ENCODE measurements at places on chromosomes 5 and 9.

GRCh38 chr5:37873988-37874387 lies 34.1 kb upstream of the GDNF start:
- no peak for DNase-seq

- DNase-seq, result no peak
These were observed 1.9 kb upstream of the NADK2 start for GRCh38 chr5:36243653-36244052.

DNA sequence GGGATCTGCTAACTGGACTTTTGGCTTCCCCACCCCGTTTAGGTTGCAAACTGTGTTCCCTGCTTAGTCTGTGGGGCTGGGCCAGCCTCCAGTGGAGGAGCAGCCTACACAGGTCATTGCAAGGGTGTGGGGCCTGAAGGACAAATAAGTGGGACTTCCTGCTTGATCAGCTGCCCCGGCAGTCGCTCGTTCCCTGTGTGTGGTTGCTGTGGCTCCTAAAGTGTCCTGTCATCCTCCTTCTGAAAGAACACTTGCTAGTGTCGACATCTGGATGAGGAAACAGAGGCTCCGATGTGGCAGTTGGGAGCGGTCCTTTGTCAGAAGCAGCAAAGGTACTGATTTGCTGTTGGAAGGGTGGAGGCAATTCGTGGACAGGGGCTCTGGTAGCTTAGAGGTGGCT lies 88.9 kb upstream of the TBCA start:
- DNase-seq, result no peak

DNA sequence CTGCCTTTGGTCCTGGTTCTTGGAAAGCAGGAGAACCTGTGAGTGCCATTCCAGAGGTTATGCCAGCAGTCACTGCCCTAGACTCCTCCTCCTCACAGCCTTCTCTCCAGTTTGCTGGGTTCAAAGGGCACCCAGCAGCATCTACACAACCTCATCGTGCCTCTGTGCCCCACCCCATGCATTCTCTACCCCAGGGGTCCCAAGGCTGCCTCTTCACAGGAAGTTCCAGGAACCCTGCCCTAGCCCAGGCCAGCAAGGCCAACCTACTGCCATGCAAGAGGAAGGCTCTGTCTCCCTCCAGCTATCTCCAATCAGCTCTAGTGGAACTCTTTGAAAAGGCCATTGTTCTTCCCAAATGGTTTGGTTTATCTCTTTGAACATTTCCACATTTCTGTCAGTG lies 21.2 kb downstream of the ENC1 start:
- no peak for DNase-seq

DNA sequence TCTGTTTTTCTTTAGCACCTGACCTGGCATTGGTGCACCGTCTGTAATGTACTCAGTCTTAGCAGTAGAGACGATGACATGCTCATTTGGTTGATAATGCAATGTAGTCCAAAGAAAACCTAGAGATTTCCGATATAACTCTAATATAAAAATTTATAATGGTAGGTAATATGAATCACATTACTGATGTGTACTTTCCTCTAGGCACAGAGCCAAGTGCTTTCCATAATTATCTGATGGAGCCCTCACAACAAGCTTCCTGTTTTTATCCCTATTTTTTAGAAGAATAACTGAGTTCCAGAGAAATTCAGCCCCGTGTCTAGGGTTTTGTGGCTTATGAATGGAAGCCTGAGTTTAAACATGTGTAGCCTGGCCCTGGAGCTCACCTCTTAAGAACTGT lies 53.7 kb downstream of the KDM4C start:
- DNase-seq, result no peak

- DNase-seq, result no peak
These were observed 1729.2 kb upstream of the WWC1 start for GRCh38 chr5:166562246-166562645.

DNA sequence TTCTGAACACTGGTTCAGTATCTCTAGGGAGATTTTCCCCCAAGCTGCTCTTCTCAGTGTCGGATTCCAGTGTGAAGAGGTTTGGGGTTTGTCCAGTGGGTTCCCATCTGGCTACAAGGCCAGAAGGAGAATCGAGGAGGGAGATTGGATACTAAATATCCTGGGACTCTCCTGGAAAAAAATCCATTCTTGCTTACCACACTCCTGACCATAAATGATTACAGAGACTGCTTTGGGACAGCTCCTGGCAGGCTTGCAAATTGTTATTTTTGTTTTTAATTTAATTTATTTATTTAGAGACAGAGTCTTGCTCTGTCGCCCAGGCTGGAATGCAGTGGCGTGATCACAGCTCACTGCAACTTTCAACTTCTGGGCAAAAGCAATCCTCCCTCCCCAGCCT lies 4.7 kb upstream of the SUSD1 start:
- no peak for DNase-seq

DNA sequence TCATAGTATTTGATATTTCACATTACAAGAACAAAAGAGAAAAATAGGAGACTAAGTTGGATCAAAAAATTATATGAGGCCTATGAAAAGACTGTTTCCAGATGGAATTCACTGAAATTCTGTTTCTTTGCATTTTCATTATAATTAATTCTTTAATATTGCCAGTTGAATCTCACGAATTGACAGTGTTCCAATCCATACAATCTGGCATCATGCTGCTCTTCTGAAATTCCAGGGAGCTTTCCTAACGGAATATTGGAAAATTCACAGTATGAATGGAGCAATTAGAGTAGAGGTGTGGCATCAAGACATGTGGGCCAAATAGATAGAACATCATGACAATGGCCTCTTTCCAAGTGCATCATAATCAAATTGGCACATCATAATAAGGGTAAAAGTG lies 1178.9 kb upstream of the WWC1 start:
- DNase-seq, result no peak

GRCh38 chr5:27682600-27682999 lies 644.2 kb upstream of the CDH9 start:
- DNase-seq, result no peak
